ENCODE measurements at places on chromosomes 7 and 10.
A peak's percentile ranks its signal among the peaks of the same experiment; 100 is the strongest.

DNA sequence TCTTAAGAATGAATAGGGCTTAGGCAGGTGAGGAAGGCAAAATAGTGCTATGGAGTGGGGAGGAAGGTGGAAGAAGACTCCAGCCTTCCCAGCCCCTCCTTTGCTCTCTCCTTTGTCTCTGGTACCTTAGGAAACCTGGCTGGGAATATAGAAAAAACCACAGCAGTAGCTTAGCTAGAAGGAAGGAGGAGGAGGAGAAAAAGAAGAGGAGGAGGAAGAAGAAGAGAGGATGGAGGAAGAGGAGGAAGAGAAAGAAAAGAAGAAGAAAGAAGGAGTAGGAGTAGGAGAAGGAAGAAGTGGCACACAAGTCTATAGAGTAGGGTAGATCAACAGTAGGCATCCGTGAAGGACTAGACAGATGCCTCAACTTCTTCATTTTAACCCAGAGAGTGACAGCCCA is 36.5 kb upstream of the FAM180A start:
- no peak for DNase-seq

DNA sequence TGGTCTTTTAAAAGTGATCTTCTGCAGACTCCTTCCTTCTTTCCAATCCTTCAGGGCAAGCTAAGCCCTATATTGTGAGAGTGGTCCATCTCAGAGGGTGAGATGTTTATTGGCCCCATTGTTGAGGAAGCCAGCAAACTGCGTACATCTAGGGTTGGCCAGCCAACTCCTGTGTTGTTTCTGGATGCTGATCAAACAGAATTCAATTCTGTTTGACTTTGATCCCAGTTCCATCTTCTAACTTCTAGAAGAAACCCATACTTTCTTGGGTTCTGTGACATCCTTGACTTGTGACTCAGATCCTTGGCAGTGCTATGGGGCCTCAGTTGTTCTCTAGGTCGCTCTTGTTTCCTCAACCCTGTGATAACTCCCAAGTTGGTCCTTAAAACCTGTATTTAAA is 116.2 kb downstream of the LSMEM1 start:
- DNase-seq: no peak

GRCh38 chr7:108869070-108869469 is 299.4 kb downstream of the DNAJB9 start:
- DNase-seq: no peak

- DNase-seq: no peak
Observed at GRCh38 chr10:103667356-103667755, 173.9 kb downstream of the NEURL1 start.

DNA sequence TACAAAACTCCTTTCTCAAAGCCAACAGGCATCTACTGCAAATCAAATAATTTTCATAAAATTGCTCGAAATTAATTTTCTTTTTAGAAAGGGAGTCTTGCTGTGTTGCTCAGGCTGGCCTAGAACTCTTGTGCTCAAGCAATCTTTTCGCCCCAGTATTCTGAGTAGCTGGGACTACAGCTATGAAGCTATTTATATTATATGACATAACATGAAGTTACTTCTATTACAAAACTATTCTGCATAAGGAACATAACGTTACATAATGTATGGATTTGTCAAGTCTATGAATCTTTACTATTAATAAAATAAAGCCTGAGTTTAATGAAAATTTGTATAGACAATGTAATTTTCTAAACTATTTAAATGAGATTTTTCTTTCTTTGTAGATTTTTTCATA is 415.0 kb downstream of the PARD3 start:
- no peak for DNase-seq

GRCh38 chr7:21070571-21071090 is 283.9 kb upstream of the SP8 start:
- DNase-seq: no peak

DNA sequence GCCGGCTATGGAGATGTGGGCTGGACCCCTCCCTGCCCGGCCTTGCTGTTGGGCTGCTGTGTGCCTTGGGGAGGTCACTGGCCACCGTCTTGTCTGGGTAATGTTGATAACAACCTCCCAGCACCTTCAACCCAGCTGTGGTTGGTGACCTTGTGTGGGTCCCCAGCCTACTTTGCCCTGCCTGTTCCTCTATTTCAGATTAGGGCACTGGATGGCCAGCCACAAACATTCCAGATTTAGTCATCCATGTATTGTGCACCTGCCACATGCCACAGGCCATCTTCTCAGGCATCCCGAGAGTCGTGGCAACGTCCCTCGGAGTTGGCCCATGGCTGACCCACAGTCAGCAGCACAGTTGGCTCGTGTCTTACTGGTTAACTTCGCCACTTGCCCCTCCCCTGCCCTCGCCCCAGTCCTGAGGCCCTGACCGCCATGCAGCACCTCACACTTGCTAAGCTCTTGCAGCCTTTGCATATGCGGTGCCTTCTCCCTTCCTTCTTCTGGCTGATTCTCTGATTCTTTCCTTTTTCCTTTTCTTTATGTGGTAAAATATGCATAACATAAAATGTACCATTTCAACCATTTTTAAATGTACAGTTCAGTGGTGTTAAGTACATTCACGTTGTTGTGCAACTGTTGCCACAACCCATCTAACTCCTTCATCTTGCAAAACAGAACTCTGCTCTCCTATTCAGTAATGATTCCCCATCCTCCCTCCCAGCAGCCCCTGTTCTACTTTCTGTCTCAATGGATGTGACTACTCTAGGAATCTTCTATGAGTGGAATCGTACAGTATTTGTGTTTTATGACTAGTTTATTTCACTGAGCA is 60.6 kb downstream of the PRF1 start:
- no peak for DNase-seq

DNA sequence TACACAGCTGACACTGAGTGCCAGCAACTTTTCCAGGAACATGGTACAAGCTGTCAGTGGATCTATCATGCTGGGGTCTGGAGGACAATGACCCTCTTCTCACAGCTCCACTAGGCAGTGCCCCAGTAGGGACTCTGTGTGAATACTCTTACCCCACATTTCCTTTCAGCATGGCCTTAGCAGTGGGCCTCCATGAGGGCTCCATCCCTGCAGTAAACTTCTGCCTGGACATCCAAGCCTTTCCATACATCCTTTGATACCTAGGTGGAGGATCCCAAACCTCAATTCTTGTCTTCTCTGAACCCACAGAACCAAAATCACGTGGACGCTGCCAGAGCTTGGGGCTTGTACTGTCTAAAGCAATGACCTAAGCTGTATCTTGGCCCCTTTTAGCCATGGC is 116.8 kb downstream of the IQUB start:
- DNase-seq: no peak

- DNase-seq: no peak
Observed at GRCh38 chr7:11716185-11716584, 115.8 kb downstream of the THSD7A start.

GRCh38 chr10:124829447-124830115 is 28.0 kb downstream of the ABRAXAS2 start:
- DNase-seq: no peak

GRCh38 chr7:90723866-90724265 is 127.7 kb downstream of the CDK14 start:
- DNase-seq: no peak

GRCh38 chr10:25026463-25026862 is 10.1 kb downstream of the THNSL1 start:
- no peak for DNase-seq

GRCh38 chr10:49231086-49231820 is 43.1 kb upstream of the TMEM273 start:
- DNase-seq: no peak

DNA sequence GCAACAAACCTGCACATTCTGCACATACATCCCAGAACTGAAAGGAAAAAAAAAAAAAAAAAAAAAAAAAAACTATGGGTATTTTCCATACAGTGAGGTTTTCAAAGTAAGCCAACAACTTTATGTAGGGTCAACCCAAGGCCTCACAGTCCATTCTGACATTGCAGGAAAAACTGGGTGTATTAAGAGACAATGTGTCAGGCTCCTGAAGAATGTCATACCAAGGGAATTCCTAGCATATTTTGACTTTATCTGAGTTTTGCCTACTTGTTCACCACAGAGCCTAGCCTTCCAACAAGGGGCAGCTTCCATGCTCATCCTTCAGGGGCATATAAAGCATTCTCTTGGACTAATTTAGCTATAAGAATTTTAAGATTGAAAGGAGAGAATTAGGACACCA is 368.9 kb downstream of the PLXDC2 start:
- no peak for DNase-seq

DNA sequence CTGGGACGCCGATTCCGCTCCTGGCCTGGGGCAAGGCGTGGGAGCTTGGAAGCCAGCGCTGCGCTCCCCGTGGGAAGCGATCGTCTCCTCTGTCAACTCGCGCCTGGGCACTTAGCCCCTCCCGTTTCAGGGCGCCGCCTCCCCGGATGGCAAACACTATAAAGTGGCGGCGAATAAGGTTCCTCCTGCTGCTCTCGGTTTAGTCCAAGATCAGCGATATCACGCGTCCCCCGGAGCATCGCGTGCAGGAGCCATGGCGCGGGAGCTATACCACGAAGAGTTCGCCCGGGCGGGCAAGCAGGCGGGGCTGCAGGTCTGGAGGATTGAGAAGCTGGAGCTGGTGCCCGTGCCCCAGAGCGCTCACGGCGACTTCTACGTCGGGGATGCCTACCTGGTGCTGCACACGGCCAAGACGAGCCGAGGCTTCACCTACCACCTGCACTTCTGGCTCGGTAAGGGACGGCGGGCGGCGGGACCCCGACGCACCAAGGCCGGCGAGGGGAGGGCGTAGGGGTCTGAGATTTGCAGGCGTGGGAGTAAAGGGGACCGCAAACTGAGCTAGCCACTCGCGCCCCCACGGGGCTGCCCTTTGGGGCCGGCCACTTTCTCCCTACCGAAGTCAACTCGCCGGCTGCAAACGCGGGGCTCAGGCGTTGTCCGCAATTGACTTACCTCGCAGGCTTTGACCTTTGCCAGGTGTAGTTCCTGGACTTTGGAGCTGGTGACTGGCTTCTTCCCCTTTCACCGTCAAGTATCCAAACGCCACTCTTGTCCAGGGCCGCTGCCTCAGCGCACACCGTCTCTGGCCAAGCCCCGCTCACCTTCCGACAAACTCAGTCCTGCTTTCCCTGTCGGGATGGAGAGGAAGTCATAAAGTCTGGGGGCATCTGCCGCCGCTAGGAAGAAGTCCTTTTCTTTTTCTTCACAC is at the start of gene SCIN:
TSS of gene SCIN (plus strand) at position 187 of the 928 bp plus-strand sequence. CDS start at position 254, 67 bp downstream.
- DNase-seq: peak; percentile 4

- no peak for DNase-seq
Observed at GRCh38 chr7:45646207-45646821, 72.1 kb downstream of the ADCY1 start.

GRCh38 chr7:33420311-33420940 is 291.1 kb downstream of the BBS9 start:
- DNase-seq: no peak

GRCh38 chr7:116554436-116554835 is 29.6 kb downstream of the CAV1 start:
- DNase-seq: no peak

GRCh38 chr7:157301610-157302120 is 35.1 kb upstream of the DNAJB6 start:
- DNase-seq: no peak

DNA sequence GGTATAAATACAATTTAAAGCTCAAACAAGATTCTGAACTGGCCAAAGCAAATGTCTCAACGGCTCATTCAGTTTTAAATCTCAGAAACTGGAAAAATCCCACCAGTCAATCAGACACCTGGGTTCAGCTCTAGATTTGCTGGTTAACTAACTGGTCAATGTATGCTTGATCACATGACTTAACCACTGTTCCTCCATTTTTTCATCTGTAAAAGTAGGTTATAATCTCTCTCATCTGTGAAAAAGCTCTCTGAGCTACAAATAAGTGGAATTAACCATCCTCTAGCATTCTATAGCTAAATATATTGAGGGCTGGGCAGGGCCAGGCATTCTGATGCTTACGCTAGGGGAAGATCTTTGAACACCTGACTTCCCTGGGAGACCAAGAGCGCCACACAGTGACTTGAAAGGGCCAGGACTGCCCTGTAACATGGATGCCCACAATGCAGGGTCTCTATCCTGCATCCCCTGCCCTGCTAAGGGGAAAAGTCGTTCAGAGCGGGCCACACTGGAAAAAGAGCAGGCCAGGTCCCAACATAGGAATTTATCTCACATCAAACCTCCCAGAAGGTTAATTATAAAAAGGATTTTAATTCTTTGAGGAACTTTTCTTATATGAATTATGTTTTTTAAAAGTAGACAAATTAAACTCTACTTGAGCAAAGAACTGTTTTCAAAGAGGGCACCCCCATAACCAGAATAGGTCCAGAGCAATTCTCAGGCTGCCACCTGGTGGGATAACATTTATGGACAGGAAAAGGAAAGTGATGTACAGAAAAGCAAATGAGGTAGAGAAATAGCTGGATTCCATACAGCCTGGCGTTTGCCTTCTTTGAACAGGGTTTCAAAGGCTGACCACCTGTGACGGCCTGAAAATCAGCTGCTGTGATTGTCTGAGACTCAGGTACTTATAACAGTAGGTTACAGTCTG is 1.8 kb downstream of the RP9 start:
- no peak for DNase-seq

DNA sequence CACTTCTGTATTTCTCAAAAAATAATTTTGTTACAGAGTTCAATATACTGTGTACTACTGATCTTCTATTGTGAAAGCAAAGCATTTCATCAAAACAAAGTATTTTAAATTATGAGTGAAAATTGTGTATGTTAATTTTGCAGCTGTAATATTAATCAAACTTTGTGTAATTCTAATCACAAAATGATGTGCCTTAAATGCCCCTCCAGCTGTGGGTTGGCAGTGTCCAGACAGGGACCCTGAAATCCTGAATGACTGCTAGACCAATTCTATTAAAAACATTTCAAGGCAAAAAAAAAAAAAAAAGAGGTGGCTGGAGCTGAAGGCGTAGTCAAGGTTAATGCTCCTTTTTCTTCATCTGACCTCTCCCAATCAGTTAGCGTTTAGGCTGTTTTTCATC is 36.2 kb downstream of the SCD start:
- no peak for DNase-seq

- no peak for DNase-seq
Observed at GRCh38 chr7:136018104-136018503, 40.9 kb upstream of the MTPN start.

GRCh38 chr10:67171970-67172369 is 246.1 kb downstream of the LRRTM3 start:
- DNase-seq: no peak

DNA sequence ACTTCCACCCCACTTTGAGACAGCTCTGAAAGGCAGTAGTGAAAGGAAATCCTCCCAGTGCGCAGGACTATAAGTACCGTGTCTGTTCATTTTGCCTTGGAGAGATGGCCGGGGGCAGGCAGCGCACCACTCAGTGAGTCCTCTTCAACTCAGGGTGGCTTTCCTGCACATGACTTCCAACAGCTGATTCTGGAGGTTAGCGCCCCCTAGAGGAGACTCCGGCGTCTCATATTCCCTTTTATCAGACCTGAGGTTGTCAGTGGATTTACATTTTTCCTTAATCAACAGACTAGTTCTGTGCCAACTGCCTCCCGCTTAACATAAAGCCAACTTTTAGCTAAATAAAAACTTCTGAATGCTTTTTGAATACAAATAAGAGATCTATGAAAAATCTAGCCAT is 101.0 kb downstream of the HERPUD2 start:
- no peak for DNase-seq
